NCI-H1105 treated with DMSO at 0.1 percent for 48 hours (cell line): ENCODE measurements at places on chromosomes 1 and 21.

GRCh38 chr1:101873672-101874071 lies 123.1 kb downstream of the OLFM3 start:
- DNase-seq = no peak

DNA sequence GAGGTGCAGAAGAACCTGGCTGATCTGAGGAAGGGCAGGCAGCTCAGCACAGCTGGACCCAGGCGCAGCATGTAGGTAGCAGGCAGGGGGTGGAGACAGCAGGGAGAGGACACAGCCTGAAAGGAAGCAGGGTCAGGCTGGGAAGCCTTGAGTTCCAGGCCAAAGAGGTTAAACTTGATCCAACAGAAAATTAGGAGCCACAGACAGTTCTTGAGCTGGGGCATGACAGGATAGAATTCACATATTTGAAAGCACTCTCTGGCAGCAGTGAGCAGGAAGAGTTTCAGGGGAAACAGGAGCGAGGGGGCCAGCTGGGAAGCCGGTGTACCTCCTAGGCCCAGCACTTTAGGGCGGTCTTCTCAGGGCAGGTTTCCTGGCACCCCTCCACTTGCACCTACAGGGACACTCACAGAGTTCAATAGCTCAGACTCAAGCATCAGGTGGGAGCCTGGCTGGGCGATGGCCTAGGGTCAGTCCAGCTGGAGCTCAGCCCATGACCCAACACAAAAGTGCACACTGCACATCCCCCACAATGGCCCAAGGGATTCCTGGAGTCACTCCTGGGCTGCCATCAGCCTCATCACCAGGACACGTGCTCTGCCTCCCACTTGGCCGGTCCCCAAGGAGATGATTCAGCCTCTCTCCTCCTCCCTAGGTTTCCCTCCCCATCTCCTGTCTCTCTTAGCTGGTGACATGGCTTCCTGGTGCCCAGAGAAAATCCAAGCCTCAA lies 22.7 kb downstream of the MATN1 start:
- DNase-seq = no peak

DNA sequence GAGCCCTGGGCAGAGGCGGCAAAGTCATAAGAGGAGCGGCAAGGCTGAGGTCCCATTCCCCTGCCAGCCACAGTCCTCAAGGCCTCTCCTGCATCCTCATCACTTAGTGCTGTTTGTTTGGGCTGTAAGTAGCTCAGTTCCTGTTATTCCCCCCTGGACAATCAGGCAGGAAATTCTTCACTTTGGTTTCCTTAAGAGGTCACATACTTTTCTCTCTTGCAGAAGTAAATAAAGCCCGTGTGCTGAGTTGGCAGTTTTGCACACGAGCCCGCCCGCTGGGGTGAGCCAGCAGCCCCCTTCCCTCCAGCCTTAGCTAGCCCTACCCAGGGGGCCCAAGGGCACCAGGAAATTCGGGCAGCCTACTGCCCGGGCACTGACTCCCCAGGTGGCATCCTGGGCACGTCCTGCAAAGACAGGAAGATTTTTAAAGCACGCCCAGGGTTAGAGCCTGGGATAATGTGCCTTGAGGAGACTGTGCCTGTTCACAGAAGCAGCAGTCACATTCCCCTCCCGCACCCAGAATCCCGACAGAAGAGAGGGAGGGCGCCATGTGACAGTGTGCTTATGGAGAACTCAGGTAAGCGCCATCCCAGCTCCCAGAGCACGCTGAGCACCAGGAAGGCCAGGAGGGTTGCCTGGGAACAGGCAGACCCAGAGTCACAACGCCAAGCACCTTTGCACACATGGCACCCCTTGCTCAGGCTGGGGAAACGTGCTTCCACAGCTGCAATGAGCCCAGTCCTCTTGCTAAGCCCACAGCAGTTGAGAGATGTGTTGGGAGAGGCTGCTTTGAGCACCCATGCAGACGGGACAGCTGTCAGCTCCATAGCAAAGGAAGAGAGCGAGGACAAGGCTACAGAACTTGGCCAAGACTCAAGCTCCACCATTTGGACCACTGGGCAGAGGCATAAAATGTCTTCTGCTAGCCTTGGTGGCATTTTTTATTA lies 144.5 kb upstream of the TMEM51 start:
- DNase-seq = no peak

DNA sequence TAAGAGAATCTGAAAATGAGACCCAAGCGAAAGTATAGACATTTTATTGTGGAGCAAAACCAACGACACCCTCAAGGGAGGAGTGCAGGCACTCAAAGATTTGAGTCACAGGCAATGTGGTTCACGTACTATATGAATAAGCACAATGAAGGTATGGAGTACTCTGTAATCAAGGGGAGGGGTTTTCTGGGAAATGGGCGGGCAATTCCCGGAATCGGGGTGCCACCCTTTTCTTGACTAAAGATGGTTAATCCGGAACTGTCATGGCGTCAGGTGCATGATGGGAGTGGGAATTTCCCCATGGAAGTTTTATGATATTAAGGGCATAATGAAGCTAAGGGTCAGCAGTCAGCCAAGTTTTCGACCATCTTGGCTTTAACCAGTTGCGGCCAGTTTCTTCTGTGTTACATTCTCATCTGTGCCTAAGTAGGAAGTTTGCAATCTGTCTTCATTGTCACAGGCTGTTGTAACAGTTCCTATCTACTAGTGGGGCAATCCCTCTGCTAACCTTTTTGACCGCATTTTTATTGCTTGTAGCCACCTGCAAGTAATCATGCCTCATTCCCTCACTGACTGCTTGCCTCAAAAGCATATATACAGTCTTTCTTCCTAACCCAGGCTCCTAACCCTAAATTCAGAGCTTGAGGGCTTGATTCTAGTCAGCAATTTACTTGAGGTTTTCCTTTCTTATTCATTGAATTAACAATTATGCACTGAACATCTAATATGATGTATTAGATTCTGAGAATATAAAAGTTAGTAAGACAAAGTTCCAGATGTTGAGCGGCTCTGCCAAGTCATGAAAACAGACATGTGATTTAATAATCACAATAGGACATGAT lies 775 bp upstream of the AIM2 start:
- DNase-seq = no peak

GRCh38 chr1:94142022-94142421 lies 21.1 kb upstream of the ABCA4 start:
- DNase-seq = no peak

DNA sequence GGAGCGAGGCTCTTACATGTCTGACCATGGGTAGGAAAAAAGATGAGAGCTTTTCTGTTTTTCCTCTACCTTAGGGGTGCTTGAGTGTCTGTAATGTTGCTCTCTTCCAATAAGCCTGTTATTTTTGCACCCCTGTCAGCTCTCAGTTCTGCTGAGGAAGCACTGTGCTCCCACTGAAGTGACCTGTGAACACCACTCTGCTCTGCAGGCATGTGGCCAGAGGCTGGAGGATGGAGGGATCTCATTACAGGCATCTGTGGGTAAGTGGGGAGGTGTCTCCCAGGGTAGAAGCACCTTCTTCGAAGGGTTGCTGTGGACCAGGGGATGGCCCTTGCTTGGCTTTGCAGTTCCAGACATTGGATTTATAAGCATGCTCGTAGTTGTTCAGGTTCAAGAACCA lies 56.8 kb upstream of the RBM15 start:
- no peak for DNase-seq

DNA sequence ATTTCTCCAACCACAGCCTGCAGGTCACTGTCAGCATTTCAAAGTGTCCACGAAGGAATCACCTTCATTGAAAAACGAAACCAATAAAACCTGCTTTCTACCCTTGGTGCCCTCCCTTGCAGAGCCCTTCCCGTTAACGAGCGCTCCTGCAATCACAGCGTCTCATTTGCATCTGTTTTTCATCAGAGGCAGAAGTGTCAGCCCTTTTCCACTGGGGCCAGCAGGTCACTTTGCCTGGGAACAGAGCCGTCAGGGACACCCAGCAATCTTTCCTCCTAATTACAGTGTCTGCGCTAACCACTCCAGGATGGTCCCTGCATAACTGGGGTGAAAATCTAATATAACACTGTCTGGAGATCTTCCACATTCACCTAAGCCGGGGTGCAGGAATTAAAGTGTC lies 85.3 kb downstream of the PSMG1 start:
- no peak for DNase-seq

DNA sequence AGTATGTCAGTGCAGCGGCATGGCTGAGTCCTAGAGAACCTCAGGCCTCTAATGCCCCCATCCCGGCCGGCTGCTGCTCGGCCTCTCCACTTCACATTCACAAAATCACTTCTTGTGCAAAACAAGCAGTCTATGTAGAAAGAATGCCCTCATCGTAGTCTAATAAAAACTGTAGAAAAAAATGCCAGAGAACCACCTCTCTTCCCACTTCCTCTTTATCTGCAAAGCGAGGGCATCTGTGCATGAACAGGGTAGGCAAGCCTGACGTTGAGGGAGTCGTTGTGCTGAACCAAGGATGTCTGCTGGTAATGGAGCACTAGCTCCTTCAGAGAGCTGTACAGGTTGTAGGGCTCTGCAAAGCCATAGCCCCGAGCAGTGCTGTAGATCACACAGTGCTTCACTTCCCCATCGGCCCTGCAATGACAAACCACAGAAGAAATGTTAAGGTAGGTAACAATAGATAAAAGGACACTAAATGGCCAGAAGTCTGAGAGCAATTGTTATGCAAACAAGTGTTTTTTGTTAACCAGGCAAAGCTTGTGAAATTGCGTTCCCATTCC lies 88.9 kb downstream of the PIK3R3 start:
- no peak for DNase-seq

DNA sequence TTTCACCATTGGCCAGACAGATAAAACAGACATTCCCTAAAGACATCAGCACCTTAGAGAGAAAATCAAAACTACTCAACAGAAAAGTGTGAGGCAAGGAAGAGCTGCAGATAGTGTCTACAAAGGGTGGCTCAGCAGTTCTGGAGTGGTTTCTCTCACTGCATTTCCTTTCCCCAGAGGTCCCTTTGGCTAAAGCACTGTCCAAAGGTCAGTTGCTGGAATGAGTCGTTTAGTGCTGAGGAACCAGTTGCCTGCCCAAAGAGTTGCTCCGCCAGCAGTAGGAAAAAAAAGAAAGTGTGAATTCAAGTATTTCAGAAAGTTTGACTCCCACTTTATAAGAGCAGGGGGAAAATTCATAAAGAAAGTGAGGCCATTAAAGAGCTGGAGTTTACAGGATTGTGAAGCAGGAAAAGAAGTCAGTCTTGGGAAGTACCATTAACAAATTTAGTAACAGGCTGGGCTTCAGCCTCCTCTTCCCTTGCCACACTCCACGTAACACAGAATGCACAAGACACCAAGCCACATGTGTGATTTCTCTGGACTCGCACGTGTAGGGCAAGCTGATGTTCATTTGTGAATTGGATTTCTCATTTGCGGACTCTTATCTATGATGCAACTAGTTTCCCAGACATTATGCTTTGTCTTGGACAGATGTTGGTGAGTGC lies 122.2 kb downstream of the RUNX1 start:
- DNase-seq = no peak

DNA sequence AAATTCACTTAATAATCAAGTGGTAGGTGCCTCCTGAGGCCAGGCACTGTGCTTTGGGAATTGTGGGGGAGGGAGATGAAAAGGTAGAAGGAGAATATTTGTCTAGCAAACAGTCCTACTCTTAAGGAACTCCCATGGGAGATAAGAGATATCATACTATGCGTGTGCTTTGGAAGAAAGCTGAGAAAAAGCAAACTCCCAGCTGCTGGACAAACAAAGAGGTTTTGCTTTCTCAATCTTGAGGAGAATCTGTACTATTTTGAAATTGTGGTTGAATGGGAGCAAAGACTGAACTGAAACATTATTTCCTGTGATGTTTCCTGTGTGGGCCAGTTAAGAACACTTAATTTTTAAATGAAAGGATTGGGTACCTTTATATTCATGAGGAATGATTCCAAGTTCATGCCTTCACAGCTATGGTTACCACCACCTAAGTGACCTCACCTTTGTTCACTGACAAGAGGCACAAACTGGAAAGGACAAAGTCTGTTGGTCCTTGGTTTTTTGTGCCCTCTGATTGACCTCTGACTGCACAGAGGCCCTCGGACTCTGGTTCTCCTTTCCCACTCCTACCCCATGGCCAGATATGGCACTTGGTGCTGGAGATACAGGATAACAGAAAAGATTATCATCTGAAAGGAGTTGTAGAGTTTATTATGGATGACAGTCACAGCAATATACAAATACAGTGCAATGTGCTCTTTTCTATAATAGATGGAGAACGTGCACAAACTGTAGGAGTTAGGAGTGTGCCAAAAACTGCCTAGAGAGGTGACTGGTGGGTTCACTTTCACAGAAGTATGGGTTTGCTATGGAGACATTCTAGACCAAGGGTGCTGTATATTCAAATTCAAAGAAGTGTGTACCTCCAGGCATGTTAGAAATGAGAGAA lies 1.6 kb downstream of the CD53 start:
- DNase-seq = no peak

GRCh38 chr21:36606983-36607325 lies 92.0 kb upstream of the SIM2 start:
- DNase-seq = no peak

DNA sequence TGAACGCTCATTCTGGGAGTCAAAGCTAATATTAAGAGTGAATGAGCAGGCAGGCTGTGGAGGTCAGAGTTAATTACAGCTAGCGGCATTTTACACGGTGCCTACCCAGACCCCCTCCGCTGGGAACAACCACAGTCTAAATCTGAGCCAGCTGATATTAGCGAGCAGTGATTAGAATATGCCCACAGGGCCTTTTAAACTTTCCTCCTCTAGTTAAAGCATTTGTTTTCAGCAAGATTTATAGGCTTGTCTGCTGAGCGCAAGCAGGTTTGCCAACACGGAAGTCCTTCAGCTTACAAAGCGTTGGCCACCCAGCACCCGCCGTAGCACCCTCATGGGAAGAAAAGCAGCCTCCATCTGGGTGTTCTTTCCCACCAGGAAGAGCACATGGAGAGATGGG lies 72.1 kb downstream of the LMX1A start:
- DNase-seq = peak; percentile 31

GRCh38 chr1:82819234-82819633 lies 1018.5 kb downstream of the ADGRL2 start:
- DNase-seq = no peak

GRCh38 chr21:41459884-41460534 lies 34.0 kb downstream of the MX1 start:
- no peak for DNase-seq

DNA sequence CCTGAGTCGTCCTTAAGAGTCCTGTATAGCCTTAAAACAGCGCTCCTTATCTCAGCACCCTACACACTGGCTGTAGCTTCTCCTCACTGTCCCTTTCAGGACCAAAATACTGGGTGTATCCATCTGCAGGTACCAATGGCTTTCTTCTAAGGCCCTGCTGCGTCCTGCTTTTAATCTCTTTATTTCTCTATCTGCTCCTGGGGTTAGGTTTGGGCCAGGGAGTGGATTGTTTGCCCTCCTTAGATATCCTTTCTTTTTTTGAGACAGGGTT lies 12.1 kb downstream of the IL6R start:
- DNase-seq = no peak
